ENCODE measurements at places on chromosomes 1 and 21.

GRCh38 chr1:72284084-72284347 is 1.7 kb upstream of the NEGR1 start:
- no peak for DNase-seq

DNA sequence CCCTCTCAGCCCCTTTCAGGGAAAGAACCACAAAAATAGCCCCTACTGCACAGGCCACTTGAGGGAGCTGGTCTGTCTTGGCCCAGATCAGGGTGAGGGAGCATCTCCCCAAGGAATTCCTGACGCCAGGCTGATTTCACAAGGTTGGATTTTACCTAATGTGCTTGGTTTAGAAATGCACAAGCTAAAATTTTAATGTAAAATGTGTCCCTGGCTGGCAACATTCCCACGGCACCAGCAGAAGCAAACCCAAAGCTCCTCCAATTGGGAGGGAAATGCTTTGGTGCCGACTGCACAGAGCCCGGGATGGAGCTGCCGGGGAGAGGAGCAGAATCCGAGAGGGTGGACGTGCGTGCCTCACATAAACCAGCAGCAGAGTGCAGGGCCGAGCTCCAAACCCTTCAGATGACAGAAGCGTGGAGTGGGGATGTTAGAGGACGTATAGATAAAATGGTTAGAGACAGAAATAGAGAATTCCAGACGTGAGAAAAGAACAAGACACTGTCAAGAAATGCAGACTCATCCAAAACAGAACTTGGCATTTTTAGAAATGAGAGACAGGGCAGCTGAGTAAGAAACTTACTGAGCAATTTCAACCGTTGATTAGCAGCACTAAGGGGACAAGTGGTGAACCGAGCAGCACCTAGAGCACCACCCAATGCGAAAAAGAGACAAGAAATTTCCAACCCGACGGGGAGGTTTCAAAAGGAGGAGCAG is 41.6 kb upstream of the TMEM52 start:
- no peak for DNase-seq

DNA sequence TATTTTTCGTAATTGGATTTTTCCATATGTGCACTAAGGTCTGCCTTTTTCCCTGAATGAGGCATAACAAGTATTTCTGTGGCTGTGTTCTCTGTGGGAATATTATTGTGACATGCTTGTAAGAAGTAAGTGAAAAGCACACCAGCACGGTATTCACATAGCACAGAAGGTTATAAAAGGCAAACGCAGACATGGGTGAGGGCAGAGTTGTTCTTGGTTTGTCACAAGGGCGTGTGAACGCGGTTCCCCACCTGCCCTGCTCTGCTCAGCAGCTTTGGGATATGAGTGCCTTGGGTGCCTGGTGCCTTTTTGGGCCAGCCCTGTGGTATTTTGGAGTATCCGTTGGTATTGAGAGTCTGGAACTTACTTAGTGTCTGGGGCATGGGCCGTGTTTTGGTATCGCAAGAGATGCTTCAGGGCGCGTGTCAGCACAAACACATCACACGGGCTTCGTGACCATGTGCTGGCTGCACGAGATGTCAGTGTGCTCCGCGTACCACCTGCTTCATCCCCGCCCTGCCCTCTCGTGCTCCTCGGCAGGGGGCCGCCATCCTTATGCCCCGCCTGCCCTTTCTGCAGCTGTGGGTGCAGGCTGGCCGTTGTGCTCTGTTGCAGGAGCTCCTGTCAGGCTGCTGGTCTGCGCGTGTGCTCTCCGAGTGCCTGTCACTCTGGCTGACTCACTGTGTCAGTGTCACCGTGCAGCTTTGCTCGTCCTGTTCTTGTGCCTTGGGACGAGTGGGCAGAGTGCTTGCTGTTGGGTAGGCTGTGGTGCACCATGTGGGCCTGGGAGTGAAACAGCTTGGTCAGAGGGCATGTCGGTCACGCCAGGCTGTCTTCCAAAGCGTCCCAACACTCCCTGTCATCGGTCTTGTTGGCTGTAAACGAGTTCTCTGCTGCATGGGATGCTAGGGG is 15.0 kb downstream of the SKI start:
- DNase-seq, result no peak

DNA sequence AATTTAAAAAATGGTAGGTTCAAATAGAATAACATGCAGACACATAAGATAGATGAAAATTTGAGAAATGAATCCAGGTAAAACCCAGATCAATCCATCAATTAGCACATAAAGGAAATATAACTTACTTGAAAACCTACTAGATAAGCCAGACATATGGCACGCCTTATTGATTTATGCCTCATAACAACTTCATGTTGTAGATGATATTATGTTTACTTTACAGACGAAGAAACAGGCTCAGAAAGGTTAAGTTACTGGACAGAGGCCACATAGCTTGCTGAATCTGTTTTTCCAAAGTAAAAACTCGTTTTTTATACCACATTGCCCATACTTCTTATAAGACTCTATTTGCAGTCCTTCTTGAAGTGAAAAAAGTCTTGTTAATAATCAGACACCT is 22.1 kb upstream of the NCF2 start:
- no peak for DNase-seq

GRCh38 chr1:199724049-199724448 is 303.5 kb upstream of the NR5A2 start:
- DNase-seq, result no peak

GRCh38 chr1:101967871-101968270 is 28.9 kb downstream of the OLFM3 start:
- no peak for DNase-seq

DNA sequence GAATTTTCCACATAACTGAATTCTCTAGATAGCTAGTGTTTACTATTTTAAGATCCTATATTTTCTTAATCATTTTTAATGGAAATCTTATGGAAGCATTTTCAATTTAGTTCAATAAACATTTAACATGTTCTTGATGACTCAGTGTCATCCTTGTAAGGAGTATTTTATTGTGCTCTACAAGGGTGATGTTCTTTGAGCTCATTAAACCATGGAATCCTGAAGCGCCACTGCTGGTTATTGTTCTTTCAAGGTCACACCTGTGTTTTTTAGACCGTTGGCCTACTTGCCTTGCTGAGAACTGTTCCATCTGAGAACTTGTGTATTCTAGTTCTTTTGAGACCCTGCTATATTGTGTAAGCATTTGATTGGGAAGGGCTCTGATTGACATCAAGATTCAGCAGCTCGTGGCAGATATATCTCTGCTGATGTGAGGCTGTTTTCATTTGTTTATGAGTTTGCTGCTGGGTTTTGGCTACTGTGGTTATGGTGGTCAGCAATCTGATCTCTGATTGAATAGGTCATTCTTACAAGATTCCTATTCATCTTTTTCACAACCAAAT is 132.0 kb downstream of the GIPC2 start:
- no peak for DNase-seq

GRCh38 chr1:223745731-223746130 is 33.4 kb downstream of the CAPN2 start:
- DNase-seq, result no peak

GRCh38 chr1:31315902-31316301 is 19.1 kb downstream of the ZCCHC17 start:
- no peak for DNase-seq

GRCh38 chr1:173344034-173344743 is 132.9 kb upstream of the PRDX6 start:
- no peak for DNase-seq

DNA sequence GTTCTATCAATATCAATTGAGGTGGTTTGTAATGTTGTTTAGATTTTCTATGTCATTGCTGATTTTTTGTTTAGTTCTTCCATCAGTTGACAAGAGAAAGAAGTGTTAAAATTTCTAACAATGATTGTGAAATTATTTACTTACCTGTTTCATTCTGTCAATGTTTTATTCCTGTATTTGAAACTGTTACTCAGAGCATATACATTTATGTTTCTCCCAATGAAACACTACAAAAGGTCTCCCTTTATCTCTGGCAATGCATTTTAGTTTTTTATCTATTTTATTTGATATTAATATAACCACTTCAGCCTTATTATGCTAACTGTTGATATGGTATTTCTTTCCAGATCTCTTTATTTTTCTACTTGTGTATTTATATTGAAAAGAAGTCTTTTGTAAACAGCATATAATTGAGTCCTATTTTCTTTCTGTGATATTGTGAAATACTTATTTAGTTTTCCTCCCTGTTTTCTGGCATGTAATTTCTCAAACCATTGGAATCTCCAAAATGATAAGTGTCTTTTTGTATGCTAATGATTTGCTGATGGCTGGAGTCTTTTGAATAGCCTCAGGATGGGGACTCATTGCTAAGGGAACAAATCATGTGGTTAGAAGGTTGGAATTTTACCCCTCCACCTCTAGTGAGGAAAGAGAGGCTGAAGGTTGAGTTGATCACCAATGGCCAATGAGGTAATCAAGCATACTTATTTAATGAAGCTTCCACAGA is 122.0 kb downstream of the ADSS2 start:
- DNase-seq, result no peak

DNA sequence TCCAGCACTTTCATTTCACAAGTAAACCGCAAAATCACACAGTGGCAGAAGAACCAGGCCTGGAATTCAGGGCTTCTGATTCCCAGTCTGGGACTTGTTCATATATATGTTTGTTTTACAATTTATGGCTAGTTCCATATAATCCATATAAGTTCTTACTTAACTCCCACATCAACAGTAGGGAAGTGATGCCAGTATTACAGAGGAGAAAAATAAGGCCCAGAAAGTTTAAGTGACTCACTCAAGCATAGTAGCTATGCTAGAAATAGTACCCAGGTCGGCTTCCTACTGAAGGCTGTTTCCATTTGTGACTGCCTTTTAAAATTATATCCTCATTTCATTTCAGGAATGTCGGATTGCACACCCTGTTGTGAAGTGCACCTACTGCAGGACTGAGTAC is 1.4 kb downstream of the FAM76A start:
- no peak for DNase-seq

DNA sequence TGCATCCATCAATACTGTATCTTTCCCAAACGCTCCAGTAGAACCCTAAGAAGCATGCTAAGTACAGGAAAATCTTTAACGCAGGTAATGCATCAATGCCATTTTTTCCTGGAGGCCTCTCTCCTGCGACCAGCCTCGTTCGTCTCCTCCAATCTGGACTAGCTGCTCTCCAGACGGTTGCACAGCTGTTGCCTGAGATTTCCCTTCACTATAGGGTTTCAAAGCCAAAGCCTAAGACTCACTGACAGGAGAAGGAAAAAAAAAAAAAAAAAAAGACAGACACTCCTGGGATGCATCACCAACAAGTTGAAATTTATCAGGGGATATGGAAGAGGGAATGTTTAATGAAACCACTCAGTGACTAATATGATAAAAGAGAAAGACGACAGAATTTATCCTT is 93.0 kb downstream of the APP start:
- no peak for DNase-seq

DNA sequence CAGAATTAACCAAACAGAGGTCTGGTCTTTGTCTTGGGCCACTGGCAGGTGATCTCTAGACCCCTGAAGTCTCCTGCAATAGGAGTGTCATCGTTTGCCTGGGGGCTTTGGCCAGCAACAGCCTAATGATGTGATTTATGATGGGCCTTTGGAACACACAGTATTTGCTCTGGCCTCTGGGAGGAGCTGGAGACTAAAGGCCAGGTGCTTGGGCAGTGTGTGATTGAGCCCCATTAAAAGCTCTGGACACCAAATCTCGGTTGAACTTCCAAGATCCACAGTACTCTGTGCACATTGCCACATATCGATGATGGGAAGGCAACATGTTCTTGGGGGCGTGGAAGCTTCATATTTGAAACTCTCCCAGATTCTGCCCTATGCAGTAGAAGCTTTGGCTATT is 32.0 kb upstream of the TLR5 start:
- no peak for DNase-seq

DNA sequence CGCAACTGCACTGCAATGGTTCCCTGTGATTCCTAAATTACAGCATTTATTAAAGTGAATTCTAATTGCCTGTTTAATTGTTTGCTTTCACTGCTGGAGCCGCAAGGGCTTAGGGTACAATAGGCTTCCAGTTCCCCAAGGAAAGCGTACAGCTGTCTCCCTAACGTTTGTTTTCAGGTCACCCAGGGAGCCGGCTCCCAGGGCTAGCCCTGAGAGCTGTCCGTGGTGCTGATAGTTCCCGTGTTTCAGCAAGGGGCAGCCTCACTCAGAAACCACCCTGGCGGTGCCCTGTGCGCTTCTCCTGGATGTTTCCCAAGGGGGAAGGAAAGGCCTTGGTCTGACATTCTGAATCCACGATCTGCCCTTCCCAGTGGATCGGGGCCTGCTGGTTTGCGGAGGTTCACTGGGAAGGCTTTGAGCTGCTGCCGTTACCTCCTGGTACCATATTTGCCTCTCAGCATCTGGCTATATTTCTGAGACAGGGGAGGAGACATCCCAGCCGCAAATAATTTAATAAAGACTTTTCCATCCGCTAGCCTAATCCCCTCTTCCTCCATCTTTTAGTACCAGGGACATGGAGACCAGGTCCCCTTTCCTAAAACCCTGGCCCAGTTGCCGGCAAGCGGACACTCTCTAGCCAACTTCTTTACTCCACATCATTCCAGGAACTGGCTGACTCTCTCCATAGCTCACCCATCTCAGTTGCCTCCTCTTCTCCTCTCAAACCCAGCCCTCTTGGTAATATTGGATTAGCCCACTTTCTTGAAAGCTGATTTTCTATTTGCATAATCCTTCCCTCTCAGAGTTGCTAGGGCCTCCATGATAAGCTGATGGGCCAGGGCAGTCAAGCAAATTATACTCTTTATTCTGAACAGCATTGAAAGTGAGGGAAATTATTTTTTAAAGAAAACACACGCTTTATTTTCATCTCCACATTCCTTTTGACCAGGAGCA is 149.0 kb downstream of the IGSF21 start:
- DNase-seq, result no peak

DNA sequence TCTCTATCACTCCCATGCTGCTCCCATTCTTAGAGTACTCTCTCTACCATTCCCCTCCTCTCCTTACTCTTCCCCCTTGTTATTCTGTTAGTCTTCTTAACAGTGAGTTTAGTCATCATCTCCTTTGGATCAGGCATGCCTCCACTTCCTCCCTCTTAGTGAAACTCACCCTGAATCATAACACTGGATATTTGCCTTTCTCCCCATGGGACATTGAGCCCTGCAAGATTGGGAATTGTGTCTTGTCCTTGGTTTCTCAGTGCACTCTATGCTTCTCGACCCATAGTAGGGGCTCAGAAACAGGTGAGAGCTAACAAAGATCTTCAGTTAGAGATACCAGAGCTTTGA is 68.3 kb upstream of the GCLM start:
- no peak for DNase-seq

DNA sequence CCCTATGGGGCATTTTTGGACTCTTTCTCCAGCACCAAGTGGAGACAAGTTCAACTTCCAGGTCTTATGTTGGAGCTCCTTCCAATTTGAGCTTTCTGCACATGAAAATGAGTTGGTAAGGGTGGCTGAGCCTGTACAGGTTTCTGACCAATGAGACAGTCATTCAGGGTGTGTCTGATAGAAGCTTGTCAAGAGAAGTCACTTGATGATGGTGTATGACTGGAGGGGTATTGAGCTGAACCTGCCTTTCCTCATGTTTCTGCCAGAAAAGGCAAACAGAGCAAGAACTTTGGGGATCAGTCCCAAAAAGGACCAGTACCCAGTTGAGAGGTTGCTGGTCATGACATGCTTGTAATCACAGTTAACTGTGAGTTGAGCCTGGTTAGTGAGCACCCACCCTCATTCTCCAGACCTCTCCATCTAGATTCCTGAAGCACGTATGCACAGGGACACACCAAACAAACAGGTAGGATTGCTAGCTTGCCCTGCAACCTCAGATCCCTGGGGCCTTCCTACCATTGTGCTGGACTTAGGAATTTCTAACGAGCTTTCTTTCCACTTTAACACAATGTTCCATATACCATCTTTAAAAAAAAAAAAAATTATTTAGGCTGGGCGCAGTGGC is 26.6 kb downstream of the FAM89A start:
- DNase-seq, result no peak
